ENCODE measurements at places on chromosomes 11 and 22. TPM values are rescaled to one million over a fixed set of nuclear protein-coding genes. Genes with fewer than 3 reads are reported as not detected.

Gene ANO5
- 6.7 TPM for total RNA-seq

Gene CRYBB3
- total RNA-seq = not detected

GRCh38 chr22:46007848-46008261 is 30.9 kb upstream of the WNT7B start:
- no peaks in the 10 kb centered on the region for H3K27me3 ChIP-seq
- H3K36me3 ChIP-seq = no peaks in the 10 kb centered on the region
- DNase-seq = no peak
- H3K4me1 ChIP-seq = no peaks in the 10 kb centered on the region
- H3K27ac ChIP-seq = no peak overlapping the region
- H3K4me3 ChIP-seq = no peak overlapping the region

GRCh38 chr11:100939571-100939970 is 190.0 kb downstream of the PGR start:
- no peak for DNase-seq
- peaks cover 14% of the 10 kb centered on the region for H3K4me1 ChIP-seq
- H3K27ac ChIP-seq = no peak overlapping the region
- H3K36me3 ChIP-seq = no peaks in the 10 kb centered on the region
- no peaks in the 10 kb centered on the region for H3K27me3 ChIP-seq

DNA sequence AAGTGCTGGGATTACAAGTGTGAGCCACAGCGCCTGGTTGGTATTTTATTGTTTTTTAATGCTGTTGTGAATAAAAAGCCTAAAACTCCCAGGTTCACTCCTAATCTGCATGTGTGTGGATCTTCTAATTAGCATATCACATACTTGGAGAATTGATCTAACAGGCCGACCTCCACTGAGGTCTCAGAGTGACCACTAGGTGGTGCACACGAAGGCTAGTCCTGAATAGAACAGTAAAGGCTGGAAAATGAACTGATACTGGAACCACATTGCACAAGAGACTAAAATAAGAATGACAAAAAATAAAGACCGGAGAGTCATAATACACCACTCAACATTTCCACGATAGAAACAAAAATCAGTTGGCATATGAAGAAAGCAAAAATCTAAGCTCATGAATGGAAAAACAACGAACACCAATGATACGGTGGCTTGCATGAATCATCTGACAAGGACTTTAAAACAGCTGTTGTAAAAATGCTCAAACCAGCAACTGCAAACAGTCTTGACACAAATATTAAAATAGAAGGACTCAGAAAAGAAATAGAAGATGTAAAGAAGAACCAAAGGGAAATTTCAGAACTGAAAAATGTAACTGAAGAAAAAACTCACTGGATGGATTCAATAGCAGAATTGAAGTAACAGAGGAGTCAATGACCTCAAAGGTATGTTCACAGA is 19.2 kb downstream of the PIM3 start:
- peaks cover 22% of the 10 kb centered on the region for H3K27me3 ChIP-seq
- peaks cover 3% of the 10 kb centered on the region for H3K4me1 ChIP-seq
- DNase-seq = peak; percentile 53
- H3K4me3 ChIP-seq = no peak overlapping the region
- peaks cover 7% of the 10 kb centered on the region for H3K36me3 ChIP-seq

- no peaks in the 10 kb centered on the region for H3K36me3 ChIP-seq
- DNase-seq = no peak
- peaks cover 66% of the 10 kb centered on the region for H3K27me3 ChIP-seq
- H3K27ac ChIP-seq = no peak overlapping the region
- H3K4me3 ChIP-seq = no peak overlapping the region
Observed at GRCh38 chr11:122140500-122140899, 24.5 kb upstream of the BLID start.

DNA sequence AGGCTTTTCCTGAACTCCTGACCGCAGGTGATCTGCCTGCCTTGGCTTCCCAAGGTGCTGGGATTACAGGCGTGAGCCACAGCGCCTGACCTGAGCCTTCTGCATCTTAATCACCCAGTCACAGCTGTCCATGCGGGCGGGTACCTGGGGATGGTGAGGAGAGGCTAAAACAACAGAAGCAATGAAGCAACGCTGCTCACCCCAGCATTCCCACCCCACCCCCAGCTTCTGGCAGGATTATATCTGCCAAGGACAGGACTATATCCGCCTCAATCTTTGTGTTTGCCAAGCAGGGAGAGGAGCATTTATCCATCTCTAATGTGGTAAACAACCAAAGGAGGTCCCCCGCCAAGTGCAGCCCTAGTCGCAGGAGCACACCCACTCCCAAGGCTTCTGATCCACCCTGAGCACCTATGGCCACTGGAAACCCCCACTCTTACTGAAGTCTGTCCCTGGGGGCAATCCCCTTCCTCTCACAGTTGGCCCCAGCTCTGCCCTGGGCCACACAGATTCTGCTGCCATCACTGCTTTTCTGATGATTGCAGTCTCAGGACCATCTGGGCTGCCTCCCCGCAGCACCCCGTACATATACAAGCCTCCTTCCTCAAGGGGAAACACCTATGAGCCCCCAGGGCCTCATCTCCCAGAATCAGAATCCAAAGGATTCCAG is 8.8 kb upstream of the LGALS2 start:
- no peak overlapping the region for H3K27ac ChIP-seq
- no peak overlapping the region for H3K4me3 ChIP-seq
- DNase-seq = no peak
- H3K36me3 ChIP-seq = no peaks in the 10 kb centered on the region
- peaks cover 6% of the 10 kb centered on the region for H3K4me1 ChIP-seq
